Stimulated activated naive CD4-positive, alpha-beta T cell (primary cell): ENCODE measurements at places on chromosomes 4 and X.

DNA sequence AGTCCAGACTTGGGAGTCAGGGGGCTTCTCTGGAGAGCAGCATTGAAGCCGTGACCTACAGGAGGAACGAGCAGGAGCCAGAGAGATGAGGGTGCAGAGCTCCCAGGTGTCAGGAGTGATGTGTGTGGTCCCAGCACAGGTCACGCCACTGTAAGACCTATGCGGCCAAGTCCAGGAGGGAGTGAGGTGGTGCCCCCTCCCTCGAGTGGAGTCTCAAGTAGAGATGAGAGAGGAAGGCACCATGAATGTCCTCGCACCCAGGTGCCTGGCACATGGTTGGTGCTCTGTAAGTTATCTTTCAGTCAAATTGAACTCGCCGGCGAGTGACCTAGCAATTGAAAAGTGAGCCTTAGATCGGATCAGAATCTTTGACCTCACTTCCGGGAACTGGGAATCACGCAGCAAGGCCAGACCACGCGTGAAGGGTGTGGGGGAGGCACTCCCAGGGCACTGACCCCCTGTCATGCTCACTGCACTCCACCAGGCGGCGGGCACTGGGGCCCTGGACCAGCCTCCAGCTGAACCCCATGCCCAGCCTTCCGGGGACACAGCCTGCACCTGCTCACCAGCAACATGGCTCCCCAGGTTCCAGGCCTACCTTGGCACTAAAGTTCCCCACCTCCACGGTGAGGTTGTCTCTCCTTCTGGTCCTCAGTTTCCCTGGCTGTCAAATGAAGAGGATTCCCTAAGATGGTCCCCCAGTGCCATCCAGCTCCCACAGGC lies 127.4 kb downstream of the HMX1 start:
- no peak for DNase-seq

DNA sequence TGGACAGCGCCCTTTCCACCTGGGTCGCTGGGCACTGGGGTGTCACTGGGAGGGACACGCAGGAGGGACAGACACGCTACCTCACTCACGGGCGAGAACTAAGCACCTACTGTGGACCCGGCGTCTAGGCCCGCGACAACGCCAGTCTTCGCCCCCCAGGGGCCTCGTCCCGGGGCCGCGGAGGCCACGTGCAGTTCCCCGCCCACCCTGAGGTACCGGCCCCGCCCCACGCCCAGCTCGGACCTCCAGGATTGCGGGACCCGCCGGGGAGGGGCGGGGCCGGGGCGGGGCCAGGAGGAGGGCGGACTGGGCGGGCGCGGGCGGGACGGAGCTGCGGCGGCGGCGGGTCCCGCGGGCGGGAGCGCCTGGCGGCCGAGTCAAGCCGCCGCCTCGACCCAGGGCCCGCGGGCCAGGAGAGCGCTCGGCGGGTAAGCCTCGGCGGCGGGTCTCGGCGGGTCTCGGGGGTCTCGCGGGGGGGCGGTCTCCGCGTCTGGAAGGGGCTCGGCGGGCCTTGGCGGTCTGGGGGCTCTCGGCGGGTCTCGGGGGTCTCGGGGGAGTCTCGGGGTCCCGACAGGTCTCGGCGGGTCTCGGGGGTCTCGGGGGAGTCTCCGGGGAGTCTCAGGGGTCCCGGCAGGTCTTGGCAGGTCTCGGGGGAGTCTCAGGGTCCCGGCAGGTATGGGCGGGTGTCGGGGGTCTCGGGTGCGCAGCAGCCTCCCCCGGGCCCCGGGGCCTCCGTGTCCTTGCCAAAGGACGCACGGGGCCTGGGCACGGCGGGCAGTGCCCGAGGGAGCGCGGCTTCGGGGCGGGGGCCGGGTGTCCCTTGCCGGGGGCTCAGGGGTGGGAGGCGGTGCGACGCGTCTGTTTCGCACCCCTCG lies at the start of gene SH3BP2:
SH3BP2 (plus strand) TSS at position 375 of the 875 bp plus-strand sequence. CDS start 27,533 bp downstream, outside the sequence.
- peak; percentile 68 for DNase-seq

DNA sequence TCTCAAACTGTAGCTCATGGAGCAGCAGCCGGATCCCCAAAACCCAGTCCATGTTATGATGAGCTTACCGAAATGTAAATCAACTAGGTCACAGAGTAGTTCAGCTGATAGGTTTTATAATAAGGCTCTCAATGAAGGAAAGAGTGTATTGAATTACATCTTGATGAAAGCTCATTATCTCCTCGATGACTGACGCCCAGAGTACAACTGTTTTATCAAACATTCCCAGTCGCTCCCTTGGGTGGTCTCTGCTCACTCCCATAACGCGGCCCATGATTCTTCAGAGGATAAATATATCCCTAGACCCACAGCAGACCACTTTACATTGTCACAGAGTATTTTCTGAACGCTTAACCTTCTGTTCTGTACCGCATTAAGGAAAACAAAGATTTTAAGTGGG lies 452.3 kb upstream of the GALNT7 start:
- no peak for DNase-seq

DNA sequence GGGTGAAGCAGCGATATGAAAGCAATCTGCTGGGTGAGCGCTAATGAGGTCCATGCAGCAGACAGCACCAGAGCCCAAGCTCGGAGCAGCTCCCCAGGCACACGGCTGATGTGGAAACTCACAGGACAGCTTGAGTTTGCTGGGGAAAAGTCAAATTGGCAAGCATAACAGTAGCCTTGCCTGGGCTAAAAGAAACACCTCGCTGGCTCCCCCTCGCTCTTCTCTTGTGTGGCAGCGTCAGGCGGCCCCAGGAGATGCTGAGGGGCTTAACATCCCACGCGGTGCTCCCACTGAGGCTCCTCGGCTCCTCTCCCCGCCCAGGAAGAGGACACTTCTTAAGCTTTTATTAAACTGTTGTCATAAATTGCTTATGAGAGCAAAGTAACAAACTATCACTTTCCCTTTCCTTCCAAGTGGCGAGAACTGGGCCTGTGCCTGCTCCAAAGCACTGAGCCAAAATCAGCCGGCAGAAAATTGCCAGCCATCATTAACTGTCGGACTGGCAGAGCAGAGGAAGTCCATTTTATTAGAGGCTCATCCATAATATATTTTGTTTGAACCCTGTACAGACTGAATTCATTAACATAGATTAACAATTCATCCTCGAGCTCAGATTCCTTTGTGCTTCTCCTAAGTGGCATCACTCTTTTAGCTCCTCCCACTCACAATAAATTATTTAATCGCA lies 111.4 kb downstream of the TSPAN5 start:
- DNase-seq = no peak

DNA sequence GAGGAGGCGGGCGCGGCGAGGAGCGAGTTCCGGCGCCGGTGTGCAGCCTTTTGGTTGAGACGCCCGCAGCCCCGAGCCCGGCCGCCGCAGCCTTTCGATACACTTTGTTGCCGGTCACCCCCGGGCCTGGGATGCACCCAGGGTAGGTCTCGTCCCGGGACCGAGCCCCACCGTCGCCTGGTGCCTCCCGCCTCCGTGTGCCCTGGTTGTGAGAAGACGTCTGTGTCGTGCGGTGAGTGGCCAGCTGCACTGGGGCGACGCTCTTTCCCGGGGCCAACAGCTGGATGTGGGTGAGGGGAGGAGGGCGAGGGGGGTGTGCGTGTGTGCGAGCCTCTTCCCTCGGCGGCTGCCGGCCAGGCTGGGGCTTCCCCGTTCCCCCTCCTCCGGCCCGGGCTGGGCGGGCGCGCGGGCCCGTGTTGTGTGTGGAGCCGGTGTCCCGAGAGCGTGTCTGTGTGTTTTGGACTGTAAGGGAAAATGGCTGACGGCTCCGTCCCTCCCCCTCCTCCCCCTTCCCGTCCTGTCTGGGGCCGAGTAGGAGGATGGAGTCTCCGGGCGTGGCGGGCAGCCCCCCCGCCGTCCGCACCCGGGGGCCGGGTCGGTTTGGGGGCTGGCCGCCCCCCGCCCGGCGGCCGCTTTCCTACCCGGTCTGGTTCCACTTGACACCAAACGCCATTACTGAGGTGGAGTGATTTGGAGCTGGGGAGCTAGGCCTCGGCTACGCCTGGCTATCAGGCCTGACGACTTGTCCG lies 807 bp downstream of the USP9X start:
- peak; percentile 14 for DNase-seq

- DNase-seq = no peak
Measured at GRCh38 chrX:53320543-53321229, 39.3 kb upstream of the IQSEC2 start.

GRCh38 chr4:145788755-145789154 lies 108.8 kb downstream of the C4orf51 start:
- DNase-seq = no peak

DNA sequence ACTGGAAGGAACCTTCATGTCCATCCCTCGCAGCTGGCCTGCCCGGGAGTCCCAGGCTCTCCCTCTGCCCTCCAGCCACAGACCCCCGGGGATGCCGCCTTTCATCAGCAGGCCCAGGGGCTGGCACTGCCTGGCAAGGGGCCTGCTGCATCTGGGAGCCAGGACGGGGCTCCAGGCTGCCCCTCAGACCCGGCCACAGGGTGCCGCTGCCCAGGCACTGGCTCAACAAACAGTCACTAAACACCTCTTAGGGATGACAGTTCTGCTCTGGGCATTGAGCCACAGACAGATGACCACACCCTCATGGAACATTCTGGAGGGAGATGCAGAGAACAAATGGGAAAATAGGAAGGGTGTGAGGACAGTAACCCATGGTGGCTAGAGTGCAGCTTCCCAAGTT lies 109.3 kb downstream of the HMX1 start:
- DNase-seq = no peak

GRCh38 chrX:150200820-150201287 lies 162.3 kb upstream of the MAMLD1 start:
- DNase-seq = no peak

DNA sequence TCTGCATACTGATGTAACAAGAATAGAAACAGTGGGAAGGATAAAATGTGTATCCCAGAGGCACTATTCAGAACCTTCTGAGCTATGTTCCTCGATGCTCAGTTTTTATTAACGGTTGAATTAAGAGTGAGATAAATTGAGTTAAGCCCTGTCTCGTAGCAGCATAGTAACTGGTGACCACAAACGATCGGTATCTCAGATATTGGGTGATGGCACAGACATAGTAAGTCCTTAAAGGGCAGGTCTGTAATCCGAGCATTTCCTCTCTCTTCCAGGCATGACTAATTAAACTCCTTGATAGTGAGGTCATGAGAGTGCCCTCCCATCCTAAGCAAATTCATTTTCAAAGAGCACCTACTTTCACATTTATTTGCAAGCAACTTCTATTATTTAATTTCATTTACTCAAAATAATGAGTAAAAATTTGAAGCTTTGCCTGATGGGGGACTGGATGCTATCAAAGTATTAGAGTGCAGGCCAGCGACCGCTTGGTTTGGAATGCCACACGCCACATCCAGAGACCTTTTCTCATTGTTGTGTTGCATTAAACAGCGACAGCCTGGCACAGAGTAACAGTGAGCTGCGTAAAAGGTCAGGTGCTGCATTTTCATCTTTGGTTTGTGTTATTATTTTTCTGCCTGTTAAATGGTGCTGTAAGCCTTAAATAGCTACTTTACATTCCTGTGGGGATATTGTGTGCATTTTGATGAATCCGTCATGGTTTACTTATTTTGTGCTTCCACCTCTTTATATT lies 101.9 kb downstream of the PCDH7 start:
- no peak for DNase-seq

DNA sequence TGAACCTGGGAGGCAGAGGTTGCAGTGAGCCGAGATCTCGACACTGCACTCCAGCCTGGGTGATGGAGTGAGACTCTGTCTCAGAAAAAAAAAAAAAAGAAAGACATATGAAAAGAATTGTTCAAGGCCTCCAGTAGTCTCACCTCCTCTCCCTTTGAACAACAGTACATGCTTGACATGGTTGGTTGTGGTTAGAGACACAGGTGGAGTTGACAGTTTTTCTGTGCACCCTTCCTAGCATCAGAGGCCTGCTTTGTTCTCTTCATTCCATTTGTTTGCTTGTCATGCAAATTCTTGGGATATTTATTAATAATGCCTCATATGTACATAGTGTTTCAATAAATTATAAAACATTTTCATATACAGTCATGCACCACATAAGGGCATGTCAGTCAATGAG lies 18.3 kb upstream of the PDCL2 start:
- DNase-seq = no peak

DNA sequence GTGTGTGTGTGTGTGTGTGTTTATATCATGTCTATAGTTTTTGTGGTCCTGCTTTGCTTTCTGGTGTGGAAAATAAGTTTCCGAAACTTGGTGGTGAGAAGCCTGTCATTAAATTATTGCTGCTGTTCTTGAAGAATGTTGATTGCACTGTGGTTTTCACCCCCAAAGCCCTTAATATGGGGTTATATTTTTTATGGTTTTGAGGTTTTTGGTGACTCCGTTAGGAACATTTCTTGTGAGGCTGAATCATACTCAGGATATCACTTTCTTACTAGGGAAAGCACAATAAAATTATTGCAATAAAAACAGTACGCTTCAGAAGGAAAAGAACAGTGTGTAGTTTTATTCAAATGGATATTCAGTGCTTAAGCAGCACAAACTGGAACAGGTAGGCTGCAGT lies 539.1 kb upstream of the MAGEB18 start:
- no peak for DNase-seq

DNA sequence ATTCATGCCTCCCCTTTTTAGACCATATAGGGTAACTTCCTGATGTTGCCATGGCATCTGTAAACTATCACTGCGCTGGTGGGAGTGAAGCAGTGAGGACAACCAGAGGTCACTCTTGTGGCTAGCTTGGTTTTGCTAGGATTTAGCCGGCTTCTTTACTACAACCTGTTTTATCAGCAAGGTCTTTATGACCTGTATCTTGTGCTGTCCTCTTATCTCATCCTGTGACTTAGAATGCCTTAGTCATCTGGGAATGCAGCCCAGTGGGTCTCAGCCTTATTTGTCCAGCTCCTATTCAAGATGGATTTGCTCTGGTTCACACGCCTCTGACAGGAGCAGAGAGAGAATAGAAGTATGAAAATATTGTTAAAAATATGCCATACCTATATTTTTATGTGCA lies 355.7 kb downstream of the ADGRL3 start:
- no peak for DNase-seq

GRCh38 chr4:182872886-182873285 lies 44.3 kb downstream of the DCTD start:
- DNase-seq = no peak

DNA sequence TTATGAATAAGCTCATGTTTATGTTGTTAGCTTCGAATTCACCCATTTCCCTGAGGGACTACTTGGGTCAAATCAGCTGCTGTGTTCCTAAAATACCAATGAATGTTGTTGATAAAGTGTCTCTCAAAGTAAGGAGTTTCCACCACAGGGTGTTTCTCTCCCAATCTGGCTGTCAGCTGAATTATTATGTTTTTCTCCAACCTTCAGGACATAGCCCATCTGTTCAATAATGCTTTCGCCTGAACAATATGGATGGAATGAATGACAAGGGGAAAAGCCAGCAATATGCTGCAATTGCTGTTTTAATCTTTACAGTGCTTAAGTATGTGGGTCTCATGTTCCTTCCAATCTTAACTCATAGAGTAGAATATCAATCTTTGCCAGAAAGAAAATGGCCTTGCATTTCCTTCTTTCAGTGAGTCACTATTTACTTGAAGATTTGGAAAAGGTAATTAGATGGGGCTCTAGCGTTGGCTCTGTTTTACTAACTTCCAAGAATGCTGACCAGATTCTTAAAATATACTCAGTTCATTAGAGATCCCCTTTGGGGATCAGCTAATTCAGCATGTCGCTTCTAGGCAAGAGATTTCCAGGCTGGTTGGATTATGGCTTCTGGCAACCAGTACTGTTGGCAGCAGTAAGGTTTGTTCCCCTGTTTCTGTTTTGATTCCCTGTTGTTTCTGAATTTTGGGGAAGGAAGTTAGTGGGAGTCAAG lies 410.5 kb downstream of the PPP3CA start:
- no peak for DNase-seq
